ENCODE measurements at places on chromosomes 11 and 22.

- no peak for DNase-seq
Measured at GRCh38 chr11:13333456-13333957, 55.9 kb downstream of the BMAL1 start.

- no peak for DNase-seq
Measured at GRCh38 chr11:90594658-90595057, 371.8 kb upstream of the CHORDC1 start.

- no peak for DNase-seq
Measured at GRCh38 chr22:17371448-17371847, 2.2 kb downstream of the CECR2 start.

DNA sequence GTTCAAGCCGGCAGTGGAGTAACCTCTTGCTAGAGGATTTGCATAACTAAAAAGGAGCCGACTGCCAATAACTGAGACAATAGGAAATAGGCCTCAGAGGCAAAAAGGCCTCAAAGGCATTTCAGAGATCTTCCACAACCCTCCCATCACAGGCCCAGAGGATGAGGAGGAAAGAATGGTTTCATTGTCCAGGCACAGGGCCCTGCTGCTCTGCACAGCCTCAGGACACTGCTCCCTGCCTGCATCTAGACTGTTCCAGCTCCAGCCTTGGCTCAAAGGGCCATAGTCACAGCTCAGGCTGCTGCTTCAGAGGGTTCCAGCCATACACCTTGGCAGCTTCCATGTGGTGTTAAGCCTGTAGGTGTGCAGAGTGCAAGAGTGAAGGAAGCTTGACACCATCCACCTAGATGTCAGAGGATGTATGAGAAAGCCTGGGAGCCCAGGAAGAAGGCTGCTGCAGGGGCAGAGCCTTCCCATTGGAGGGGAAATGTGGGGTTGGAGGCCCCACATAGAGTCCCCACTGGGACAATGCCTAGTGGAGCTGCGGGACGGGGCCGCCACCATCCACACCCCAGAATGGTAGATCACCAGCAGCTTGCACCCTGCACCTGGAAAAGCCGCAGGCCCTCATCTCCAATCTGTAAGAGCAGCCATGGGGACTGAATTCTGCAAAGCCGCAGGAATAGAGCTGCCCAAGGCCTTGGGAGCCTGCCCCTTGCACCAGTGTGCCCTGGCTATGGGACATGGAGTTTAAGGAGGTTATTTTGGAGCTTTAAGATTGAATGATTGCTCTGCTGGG, 8.2 kb upstream of the LRP5 start:
- DNase-seq = no peak

GRCh38 chr11:121983901-121984300, 132.1 kb downstream of the BLID start:
- DNase-seq = no peak

- DNase-seq = no peak
Measured at GRCh38 chr11:75160220-75160757, 9.4 kb downstream of the SLCO2B1 start.

DNA sequence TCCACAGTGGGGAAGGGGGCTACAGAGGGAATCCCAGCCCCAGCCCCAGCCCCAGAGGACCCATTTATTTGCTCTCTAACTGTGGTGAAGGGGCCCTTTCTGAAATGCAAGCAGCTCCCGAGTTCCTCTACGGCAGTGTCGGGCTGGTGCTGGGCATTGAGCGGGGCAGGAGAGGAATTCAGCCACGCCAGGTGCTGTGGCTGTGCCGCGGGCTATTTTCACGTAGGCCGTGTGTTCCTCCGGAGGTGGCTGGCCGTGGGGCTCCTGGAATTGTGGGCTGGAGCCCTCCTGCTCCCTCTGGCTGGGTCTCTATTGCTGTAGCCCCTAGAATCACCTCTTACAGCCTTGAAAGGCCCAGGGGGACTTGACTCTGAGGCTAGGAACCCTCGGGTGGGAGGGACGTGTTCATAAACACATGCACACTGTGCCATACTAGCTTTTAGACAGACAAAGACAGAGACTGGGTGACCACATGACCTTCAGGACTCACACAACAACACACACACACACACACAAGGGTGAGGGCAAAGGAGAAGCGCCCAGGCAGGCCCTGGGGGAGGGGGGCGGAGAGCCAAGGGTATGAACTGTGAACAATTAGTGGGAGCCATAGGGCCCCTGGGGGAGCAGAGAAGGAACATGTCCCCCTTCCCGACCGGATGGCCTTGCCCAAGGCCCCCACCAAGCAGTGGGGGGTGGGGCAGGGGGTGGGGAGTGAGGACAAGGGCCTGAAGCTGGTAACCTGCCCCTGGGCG, 48.4 kb upstream of the SYT7 start:
- no peak for DNase-seq

DNA sequence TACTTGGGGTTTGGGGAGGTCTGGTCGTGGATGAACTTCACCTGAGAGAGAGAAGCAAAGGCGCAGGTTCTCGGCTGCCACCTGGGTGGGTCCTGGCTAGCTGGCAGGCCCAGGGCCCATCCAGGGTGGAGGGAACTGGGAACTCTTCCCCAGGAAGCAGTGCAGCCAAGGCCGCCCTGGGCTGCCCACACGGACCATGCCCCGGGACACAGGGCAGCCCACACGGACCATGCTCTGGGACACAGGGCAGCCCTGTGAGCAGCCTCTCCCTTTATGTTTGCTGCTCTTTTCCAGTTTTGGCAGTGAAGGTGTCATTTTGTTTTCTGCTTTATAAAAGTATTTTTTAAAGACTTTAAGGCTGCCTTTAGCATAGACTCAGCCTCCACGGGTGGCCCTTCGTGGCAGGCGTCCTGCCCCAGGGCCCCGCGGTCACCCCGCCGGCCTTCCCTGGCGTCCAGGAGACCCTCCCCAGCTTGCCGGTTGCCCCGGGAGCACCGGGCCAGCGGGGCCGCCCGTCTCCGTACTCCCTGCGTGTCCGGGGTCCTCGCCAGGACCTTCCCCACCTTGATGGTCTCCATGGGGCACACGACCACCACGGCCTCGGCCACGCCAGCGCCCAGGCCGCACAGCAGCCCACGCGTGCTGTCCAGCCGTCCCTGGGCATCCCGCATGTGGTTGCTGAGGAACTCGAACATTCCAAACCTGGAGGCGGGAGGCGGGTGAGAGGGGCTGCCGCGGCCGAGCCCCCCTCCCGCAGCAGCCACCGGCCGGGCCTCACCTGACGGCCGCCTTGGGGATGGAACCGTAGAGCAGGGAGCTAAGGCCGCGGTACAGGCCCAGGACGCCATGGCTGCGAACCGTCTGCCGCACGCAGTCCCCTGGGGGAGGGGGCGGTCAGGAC, 1.1 kb downstream of the SLC25A1 start:
- DNase-seq = no peak

DNA sequence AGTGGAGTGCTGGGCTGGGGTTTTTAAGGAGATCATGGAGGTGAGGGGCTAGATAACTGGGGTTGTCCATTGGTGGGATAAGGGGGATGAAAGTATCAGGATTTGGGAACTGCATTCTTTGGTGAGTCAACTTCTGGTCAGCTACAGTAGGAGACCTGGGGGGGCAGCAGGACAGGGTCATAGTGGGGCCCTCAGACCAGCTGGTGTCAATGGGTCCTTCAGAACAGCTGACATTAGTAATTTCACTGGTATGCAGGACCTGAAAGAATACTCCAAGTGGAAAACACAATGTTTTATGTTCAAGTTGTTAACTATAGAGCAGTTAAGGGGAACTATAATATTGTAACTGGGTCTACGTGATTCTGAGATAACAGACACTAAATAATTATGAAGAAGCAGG, 2.8 kb upstream of the TTC12 start:
- DNase-seq = no peak

GRCh38 chr11:130613396-130613795, 165.0 kb downstream of the ADAMTS15 start:
- DNase-seq = no peak

GRCh38 chr22:46604306-46604690, 15.9 kb upstream of the GRAMD4 start:
- no peak for DNase-seq

GRCh38 chr11:95589893-95590612, 199.5 kb downstream of the FAM76B start:
- no peak for DNase-seq

DNA sequence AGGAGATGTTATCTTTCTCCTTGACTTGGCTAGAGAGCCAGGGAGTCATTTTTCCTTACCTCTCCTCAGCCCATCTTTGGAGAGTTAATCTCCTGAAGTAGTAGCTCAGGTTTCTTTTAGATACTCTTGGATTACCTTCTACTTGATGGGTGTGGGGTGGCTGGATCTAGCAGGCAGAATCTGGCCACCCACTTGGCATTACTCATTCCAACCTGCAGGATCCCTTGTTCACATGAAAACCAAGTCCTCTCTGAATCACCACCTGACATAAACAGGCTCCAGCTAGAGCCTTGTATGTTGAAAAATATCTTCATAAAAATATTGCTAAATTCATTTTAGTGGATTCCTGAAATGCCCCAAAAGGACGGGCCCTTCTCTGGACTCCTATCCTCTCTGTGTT, 250.6 kb upstream of the PLET1 start:
- no peak for DNase-seq

- no peak for DNase-seq
Measured at GRCh38 chr11:123490527-123490926, 60.5 kb downstream of the GRAMD1B start.

DNA sequence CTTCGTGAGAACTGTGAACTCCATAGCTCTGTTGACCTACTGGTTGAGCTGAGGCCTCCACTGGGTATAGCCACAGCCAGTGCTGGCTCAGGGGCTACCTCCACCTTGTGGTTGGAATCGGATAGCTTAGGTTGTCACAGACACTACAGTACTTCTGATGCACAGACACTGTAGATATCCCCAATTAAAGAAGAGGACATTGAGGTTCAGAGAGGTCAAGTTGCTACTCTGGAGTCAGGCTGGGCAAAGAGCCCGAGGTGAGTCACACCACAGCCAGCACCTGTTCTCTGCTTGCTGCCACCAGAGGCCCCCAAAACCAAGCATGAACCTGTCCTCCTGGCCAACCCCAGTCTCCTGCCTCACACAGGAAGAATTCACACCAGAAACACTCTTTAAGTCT, 5.4 kb downstream of the UFD1 start:
- no peak for DNase-seq

- DNase-seq = no peak
Measured at GRCh38 chr11:75308116-75308515, 43.3 kb downstream of the ARRB1 start.

DNA sequence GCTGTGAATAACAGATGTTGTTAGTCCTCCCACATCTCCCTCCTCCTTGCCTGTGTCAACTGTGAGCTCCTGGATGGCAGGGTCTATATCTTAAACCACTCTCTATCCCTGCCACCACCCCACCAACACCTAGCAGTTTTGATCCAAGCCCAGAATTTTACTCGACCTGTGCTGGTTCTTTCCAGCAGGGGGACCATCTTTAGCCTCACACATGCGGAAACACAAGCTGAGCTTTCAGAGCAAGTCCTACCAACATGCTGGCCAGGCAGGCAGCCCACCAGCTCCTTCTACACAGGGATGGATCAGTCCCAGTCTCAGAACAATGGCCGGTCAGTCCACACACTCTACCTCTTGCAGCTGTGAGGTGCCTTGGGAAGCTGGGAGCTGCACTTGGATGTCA, 231.5 kb downstream of the NXPE2 start:
- DNase-seq = no peak

DNA sequence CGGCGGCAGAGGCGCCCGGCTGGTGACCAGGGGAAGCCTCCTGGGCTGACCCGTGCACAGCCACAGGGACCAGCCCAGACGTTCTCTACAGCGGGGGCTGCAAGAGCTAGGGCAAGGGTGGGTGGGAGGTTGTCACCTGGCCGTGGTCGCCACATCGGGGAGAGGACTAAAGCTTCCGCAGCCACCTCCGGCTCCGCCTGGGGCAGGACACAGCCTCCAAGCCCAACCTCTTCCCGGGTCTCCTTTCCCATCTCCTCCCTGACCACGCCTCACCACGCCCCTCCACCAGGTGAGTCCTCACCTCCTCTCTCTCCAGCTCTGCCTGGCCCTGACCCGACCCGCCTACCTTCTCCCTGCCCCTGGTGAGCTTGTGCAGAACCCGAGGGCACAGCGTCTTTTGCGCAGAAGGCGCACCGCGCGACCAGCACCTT, 75.9 kb upstream of the LMO1 start:
- no peak for DNase-seq

DNA sequence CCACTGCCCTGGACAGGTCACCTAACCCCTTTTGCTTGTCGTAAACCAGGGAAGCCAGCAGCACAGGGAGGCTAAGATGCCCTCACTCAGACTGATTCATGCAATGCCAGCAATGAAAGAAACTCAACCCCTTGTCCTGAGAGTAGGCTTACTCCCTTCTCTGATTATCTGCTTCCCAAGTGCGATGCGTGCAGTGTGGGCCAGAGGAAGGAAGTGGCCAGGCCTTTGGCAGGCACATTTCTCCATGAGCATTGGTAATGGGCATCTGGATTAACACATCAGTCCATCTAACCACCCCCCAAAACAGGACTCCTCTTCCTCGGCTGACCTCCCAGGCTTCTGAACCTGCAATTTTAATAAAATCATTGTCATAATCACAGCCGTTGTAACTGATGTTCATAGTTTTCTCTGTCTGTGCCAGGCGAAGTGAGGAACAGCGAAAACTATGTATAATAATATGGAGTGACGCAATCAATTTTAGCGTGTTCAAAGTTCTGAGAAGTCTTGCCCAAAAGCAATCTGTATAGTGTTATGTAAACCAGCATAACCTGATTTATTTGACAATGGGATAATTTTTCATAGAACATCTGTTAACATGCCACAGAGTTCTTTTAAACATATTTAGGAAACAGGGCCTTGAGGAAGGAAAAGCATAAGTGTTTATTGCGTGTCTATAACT, 33.9 kb downstream of the TST start:
- no peak for DNase-seq

DNA sequence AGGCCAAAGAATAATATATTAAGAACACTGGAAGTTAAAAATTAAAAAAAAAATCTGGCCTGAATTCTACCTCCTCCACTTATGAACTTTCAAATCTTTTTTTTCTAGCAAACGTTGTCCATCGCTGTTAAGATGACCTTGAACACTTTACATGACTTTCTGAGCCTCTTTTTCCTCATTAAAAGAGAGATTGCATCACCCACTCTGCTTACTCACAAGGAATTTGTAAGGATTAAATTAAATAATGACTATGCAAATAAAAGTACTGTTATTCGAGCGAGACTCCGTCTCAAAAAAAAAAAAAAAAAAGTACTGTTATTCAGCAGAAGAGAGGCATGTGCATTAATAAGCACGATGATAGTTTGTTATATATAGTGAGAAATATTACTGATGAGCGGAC, 285.1 kb upstream of the CCDC90B start:
- DNase-seq = no peak

DNA sequence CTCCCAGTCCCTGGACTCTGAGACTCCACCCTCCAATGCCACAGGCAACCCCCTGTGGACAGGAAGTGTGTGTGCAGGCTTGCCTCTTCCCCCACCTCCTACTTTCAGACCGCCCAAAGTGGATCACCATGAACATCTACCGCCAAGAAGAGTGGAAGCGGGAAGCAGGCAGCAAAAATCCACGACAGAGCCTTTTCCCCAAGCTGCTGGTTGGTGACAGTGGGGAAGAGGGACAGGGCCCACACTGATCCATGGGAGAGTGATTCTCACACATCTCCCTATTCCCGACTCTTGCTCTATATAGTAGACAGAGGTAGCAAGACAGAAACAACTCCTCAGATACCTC, 53.4 kb upstream of the SPATA19 start:
- no peak for DNase-seq

- DNase-seq = no peak
Measured at GRCh38 chr22:49570032-49570848, 257.4 kb downstream of the BRD1 start.
